Fibroblast of the aortic adventitia (primary cell): ENCODE measurements at places on chromosomes 1 and 21. TPM values are rescaled to one million over a fixed set of nuclear protein-coding genes. Genes with fewer than 3 reads are reported as not detected.

LDLRAP1 gene
- 5.3 and 12.4 TPM in 2 replicates for total RNA-seq

PLA2G2C gene
- not detected in 2 replicates for total RNA-seq

RAB3B gene
- total RNA-seq: 3.6 and 63.4 TPM in 2 replicates

TNFSF4 gene
- total RNA-seq: 0.49 and 2.0 TPM in 2 replicates
